ENCODE measurements at places on chromosomes 2 and 18. TPM values are rescaled to one million over a fixed set of nuclear protein-coding genes. Genes with fewer than 3 reads are reported as not detected.

DNA sequence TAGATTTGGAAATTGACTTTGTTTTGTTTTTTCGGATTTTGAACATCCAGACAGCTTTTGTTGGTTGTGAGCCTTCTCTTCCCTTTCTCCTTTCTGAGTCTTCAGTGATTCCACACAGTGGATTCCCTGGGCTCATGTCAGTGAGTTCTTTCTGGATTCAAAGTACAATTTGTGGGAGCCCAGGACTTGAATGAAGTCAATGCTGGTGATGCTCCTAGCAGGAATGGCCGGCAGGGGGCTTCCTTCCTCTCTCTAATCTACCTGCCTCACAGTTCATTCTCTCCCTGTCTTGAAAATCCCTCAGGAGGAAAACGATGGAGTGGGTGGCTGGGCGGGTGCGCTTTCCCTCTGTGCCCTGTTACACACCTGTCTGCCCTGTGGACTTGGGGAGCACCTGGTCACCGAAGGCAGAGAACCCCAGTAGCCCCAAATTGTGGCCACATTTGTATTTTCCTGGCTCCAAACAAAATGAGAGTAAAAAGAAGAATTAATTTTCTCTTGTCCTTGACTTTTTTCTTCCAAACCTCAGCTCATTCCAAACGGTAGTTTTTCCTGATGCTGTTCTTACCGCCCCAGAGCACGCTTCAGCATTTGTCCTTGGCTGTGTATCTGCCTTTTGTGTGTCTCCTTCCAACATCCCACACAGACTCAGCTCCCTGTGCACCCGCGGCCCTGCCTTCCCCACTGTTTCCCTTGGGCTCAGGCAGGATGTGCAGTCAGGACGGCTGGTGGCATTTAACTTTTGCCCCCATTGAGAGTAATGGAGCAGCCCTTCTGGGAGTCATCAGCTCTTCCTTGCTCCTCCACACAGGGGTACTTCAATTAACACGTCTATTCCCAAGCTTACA is 86.6 kb downstream of the MARCO start:
- H3K4me1 ChIP-seq = no peaks in the 10 kb centered on the region
- no peaks in the 10 kb centered on the region for H3K36me3 ChIP-seq
- no peak overlapping the region for H3K4me3 ChIP-seq

DNA sequence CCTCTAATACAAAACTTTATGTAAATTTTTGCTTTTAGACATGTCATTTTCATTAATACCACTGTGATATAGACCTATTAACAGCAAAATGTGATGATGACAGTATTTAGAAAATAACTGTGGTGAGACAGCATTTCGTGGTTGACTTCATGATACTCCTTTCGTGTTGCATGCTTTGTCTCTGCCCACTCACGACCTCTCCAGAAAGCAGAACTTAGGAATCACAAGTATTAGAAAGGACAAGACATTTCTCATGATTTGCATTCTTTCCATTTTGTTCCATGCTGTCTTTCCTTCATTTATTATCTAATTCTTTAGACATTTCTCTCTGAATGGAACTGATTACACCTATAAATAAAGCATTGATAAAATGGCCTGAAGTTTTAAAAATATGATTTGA is 85.2 kb upstream of the POU3F3 start:
- no peaks in the 10 kb centered on the region for H3K27me3 ChIP-seq
- H3K36me3 ChIP-seq = no peaks in the 10 kb centered on the region
- no peak overlapping the region for H3K27ac ChIP-seq
- no peak for DNase-seq

DNA sequence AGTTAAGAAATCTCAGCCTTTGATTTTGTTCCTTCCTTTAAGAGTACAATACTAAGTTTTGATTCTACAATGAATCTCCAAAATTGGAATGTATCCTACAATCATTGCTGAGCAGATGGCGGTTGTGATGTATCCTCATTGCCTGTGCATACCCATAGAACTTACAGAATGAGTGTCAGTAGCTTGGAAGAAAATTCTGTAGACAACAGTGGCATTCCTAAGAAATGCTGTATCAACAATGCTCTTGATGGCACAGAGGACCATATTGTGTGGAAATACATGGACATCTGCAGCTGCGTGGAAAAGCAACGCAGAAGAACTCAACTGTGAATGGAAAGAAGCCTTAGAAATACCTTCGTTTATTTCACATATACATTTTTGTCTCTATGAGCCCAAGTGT is 30.2 kb downstream of the GAREM1 start:
- DNase-seq = no peak
- H3K4me3 ChIP-seq = no peak overlapping the region
- H3K36me3 ChIP-seq = no peaks in the 10 kb centered on the region
- H3K27ac ChIP-seq = no peak overlapping the region

DNA sequence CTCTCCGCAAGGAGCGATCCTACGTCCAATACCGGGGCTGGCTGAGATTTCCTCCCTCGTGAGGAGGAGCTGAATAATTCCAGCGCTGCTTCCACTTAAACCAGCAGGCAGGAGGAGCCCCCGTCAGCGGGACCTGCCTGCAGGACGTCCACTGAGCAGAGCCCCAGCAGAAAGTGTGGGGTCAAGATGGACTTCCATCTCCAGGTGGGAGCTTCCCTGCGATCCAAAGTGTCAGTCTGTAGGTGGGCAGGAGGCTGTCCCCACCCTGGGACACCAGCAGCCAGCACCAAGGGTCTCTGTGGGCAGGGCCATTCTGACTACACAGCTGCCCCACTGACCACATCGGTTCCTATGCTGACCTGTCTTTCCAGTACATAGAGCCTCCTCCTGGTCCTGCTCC is 462 bp upstream of the OTOS start:
- H3K27ac ChIP-seq = no peak overlapping the region
- H3K27me3 ChIP-seq = no peaks in the 10 kb centered on the region
- peaks cover 15% of the 10 kb centered on the region for H3K4me1 ChIP-seq
- H3K36me3 ChIP-seq = no peaks in the 10 kb centered on the region
- H3K4me3 ChIP-seq = no peak overlapping the region

- no peaks in the 10 kb centered on the region for H3K27me3 ChIP-seq
- no peak overlapping the region for H3K27ac ChIP-seq
- H3K36me3 ChIP-seq = no peaks in the 10 kb centered on the region
- no peak for DNase-seq
- no peaks in the 10 kb centered on the region for H3K4me1 ChIP-seq
These were observed 200.9 kb upstream of the TRIB2 start for GRCh38 chr2:12515871-12516270.

VIT gene
- total RNA-seq = 17.0 TPM

AKAIN1 gene
- total RNA-seq = not detected
